ACHN (cell line): ENCODE measurements at places on chromosomes 13 and 19.

GRCh38 chr13:114063545-114064449 is 68.6 kb downstream of the RASA3 start:
- peak; percentile 58 for DNase-seq

- DNase-seq = no peak
Measured at GRCh38 chr19:41626877-41627276, at the start of gene CEACAM4. Gene CEACAM4 (minus strand): TSS chr19:41627074. CDS start chr19:41626963, 111 bp downstream.

DNA sequence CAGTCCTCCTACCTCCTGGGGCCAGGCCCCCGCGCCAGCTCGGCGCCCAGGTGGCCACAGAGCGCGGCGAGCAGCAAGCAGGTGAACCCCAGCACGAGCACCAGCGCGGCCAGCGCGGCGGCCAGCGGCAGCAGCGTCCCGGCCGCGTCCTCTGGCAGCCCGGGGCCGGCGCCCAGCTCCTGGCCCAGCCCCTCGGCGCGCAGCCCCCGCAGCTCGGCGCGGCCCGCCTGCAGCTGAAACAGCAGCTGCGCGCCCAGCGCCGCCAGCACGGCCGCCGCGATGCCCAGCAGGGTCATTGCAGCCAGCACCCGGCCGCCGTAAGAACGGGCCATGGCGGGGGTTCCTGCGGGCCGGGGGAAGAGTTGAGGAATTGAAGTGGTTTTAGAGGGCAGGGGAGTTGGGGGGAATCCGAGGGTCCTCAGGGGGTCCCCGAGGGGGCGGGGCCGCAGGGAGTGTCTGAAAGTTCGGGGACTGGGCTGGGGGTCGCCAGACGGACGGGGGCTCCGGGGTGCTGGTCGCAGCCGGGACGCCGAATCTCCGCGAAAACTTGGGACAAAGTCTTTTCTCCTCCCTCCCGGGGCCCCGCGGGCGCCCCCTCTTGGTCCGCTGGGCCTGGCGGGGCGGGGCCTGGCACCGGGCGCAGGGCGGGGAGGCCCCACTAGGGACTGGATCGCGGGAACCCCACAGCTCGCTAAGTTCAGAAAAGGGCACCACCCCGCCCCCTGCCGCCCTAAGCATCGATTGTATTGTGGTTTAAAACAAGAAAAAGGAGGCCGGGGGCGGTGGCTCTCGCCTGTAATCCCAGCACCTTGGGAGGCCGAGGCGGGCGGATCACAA is at the start of gene TMEM221:
Gene TMEM221, minus strand, starts transcription at position 538 of the 837 bp plus-strand sequence. Its CDS starts 206 bp downstream, at position 332.
- peak; percentile 43 for DNase-seq

GRCh38 chr19:38898788-38899446 is 501 bp downstream of the SIRT2 start:
- DNase-seq = no peak

- DNase-seq = no peak
Measured at GRCh38 chr13:98581971-98582702, 5.2 kb upstream of the STK24 start.

DNA sequence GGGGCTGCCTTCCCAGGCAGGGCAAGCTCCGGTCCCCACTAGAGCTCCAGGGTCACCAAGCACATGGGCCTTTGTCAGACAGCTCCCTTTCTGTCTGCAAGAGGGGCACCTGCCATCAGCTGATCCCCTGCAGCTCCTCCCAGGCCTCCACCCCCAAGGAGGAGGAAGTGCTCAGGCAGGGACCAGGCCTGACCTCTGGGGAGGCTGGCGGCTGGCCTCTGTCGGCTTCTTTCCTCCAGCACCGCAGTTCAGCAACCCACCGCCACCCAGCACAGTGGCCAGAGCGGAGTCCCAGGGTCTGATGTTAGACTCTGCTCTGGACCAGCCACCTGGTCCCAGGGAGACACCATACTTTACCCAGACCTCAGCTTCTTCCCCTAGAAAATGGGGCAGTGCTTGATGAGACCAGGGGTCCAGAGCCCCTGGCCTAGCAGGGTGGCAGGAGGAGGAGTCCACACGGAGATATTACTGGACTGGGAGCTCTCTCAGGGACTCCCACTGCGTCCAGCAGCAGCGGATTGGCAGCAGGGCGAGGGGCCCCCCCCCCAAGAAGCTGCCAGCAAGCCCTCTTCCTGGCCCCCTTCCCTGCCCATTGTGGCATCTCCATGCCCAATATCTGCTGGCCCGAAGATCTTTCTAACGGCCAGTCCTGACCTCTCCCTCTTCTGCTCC is 24.1 kb downstream of the NKPD1 start:
- DNase-seq = no peak

GRCh38 chr13:37390735-37391134 is 207.8 kb downstream of the POSTN start:
- DNase-seq = no peak

DNA sequence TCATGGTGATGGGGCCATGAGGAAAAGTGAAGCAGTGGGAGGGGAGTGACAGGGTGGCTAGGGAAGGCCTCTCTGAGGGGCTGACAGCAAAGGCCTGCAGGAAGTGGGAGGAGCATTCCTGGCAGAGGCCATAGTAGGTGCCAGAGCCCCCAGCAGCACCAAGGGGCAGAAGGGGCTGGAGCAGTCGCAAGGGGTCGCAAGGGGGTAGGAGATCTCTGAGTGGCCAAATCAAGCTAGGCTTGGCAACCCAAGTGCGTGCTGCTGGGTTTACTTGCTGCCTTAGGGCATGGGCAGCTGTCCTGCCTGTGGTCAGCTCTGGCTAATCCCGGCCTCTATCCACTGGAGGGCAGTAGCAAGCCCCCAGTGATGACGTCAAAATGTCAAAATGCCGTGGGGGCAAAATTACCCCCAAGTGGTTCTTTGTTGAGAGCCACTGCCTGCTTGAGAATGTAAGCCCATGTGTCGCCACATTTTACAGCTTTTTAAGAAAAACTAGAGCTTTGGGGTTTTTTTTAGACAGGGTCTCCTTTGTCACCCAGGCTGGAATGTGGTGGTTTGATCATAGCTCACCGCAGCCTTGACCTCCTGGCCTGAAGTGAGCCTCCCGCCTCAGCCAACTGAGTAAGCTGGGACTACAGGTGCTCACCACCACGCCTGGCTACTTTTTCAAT is 11.8 kb downstream of the CCDC97 start:
- DNase-seq = peak; percentile 69

GRCh38 chr19:4373601-4374497 is 26.5 kb downstream of the SH3GL1 start:
- no peak for DNase-seq

DNA sequence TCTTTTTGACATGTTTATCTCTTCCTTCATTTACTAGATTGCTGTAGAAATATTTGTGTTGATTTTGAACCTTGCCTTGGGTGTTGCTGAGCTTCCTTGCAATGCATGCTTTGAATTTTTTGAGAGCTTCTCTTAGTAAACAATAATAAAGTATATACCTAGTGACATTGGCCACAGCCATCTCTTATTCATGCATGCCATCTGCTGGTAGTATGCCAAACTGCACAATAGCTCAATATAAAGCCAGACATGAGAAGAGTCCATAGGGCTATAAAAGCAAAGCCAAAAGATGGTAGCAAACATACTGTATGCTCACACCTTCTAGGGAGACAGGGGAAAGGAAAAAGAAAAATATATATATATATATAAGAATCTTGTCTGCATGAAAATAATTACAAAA is 18.9 kb upstream of the ZSCAN5A start:
- DNase-seq = peak; percentile 49

DNA sequence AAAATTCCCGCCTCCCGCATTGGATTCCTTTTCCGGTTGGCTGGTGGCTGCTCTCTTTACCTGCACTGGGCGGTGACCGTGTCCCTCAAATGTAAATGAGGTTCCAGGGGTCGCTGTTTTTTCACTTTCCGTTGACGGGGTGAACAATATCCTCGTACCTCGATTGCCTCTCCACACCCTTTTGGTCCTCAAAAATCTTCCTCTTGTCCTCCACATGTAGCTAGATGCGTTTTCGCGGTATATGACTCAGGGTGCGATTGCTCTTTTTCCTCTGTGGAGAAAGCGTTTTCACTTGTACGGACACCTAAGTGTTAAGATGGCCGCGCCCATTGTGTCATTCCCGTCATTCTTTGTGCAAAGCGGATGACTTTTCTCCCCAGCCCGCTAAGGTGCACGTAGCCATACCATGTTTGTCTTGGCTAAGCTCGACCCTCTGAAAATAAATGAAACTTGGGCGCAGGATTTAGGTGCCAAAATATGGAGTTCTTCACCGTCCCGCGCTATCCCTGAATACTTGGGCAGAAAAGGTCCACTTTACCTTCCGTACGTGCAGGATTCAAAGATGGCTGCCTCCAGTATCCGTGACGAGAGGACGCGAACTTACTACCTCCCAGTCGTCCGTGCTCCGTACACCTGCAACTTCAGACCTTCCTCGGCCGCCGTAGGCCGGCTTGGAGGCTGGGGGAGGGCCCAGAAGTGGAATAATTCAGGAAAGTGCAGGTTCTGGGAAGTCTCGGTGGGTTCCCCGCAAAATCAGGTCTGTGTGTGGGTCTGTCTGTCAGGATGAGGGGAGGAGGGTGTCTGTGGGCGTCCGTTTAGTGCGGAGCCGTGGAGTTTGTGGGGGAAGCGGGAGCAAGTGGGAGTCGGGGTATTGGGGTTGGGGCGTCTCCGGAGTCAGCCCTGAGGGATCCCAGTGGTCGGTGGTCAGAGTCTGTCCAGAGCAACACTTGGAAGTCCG is at the start of gene ZNF613:
Gene ZNF613, plus strand, starts transcription at position 689 of the 958 bp plus-strand sequence. CDS start 8,749 bp downstream, outside the sequence.
- peak; percentile 77 for DNase-seq

GRCh38 chr19:16599655-16600346 is 27.6 kb upstream of the SLC35E1 start:
- DNase-seq = no peak

GRCh38 chr13:46146898-46147297 is 35.1 kb downstream of the LCP1 start:
- no peak for DNase-seq

GRCh38 chr13:112348642-112349345 is 27.4 kb upstream of the SPACA7 start:
- DNase-seq = no peak

GRCh38 chr13:50927701-50928100 is 18.1 kb downstream of the RNASEH2B start:
- no peak for DNase-seq

GRCh38 chr13:52371736-52372247 is 34.2 kb downstream of the THSD1 start:
- peak; percentile 29 for DNase-seq

DNA sequence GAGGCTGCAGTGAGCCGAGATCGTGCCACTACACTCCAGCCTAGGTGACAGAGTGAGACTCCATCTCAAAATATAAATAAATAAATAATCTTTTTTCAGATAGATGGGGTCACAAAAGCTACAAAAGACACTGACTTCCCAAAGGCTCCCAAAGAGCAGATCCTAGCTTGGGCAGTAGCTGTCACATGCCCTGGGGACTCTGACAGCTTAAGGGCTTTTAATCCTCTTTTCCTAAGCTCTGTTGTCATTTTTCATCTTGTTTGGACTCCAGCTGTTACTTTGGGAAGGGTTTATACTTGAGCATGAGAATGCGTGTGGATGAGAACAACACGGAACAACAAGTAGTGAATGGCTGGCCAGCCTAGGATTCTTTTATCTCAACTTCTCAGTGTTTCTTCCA is 231.7 kb downstream of the MZT1 start:
- DNase-seq = no peak

DNA sequence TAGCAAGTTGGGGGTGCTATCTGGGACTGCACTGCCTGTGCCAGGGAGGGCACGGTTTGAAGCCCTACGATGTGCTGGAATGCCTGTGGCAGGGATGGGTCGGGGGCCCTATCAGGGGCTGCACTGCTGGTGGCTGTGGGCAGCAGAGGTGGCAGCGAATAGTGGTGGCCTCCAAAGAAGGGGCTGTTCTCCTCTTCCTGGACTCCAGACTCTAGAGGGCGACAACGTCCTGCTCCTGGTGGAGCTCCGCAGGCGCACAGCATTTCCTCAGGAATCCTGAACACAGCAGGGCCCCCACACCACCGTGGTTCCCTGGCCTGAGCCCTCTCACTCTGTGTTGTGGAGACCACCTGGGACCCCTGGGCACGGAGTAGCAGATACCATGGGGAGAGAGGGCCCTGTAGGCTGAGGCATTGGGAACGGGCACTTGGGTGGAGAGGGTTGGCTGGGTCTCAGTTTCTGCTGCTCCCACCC is 145.6 kb downstream of the TNFRSF19 start:
- no peak for DNase-seq

DNA sequence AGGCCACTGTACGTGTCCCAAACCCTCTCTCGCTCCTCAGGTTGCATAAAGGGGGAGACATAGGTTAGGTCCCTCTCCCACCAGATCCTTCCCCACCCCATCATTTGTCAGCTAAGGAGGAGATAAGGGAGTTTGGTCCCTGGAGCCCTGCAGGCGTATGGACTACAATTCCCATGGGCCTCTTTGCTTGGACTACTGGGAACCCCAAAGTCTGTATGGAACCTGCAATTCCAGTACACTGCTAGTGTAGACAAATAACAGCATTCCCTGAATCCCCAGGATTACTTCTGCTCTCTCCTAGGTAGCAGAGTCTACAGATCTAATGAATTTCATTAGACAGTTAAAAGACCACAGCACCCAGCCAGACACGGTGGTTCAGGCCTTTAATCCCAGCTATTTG is 16.0 kb upstream of the HSD17B14 start:
- DNase-seq = no peak

GRCh38 chr19:40797963-40798682 is 868 bp upstream of the EGLN2 start:
- DNase-seq = peak; percentile 74

DNA sequence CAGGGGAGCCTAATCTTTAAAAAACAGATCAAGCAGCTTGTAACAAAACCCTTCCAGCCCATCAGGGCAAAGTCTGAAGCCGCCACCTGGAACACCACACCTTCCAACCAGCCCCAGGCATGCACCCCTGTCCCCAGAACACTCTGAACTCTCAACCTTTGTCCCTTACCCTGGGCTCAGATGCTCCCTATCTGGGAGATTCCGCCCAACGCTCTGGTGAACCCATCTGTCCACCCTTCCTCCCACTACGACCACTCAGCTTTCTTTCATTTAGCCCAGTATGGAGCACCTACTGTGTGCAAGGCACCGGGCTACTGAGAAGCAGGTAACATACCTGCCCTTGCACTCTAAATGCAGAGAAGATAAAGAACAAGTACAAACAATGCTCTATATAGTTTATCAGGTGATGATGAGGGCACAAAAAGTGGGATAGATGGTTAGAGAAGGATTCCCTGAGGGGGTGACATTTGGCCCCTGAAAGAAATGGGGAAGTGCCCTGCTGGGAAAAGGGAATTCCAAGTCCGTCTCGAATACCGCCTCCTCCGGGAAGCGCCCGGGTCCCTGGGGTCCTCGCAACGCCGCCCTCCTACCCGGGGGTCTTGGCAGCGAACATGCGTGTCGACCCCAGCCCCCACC is 629 bp downstream of the PEPD start:
- DNase-seq = no peak

GRCh38 chr19:42433503-42434260 is 6.5 kb upstream of the LIPE start:
- DNase-seq = peak; percentile 55

GRCh38 chr13:50236898-50237318 is 221.7 kb downstream of the KCNRG start:
- no peak for DNase-seq
